ENCODE measurements at places on chromosomes 1 and 21.

DNA sequence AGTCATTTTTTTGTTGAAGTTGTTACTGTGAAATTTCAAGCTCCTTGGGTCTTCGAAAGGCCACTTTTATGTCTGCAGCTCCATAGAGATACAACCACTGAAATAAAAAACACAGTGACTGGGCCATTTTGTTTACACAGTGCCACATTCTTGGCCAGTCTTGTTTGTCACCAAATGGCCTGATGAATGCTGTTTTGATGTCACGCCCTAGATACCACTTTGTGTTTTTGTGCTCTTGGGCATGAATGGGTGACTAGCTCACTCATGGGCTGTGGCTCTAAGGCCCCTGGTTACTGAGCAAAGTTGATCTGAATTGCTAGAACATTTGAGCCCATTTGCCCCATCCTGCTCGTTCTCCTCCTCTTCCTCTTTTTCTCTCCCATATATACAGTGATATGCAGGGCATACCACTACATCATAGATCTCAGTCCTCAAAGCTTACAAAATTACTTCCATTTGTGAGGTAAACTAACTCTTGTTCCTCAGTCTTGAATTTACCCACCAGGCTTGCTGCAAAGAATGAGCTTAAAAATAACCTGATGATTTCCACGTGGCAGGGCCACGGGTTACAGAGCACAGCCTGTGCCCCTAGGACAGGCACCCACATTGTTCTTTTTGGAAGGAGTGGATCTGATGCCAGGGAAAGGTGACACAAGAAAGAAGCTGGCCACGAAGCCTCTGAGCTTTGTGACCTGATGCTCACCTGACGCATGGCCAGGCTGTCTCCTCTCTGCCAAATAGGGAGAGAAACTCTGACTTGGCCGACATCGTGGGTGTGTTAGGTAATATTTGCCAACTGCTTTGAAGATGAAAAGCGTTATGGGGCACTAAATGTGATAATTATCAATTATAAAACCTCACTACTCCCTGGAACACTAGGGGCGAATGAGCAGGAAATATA lies 92.4 kb downstream of the RUNX1 start:
- DNase-seq: no peak

DNA sequence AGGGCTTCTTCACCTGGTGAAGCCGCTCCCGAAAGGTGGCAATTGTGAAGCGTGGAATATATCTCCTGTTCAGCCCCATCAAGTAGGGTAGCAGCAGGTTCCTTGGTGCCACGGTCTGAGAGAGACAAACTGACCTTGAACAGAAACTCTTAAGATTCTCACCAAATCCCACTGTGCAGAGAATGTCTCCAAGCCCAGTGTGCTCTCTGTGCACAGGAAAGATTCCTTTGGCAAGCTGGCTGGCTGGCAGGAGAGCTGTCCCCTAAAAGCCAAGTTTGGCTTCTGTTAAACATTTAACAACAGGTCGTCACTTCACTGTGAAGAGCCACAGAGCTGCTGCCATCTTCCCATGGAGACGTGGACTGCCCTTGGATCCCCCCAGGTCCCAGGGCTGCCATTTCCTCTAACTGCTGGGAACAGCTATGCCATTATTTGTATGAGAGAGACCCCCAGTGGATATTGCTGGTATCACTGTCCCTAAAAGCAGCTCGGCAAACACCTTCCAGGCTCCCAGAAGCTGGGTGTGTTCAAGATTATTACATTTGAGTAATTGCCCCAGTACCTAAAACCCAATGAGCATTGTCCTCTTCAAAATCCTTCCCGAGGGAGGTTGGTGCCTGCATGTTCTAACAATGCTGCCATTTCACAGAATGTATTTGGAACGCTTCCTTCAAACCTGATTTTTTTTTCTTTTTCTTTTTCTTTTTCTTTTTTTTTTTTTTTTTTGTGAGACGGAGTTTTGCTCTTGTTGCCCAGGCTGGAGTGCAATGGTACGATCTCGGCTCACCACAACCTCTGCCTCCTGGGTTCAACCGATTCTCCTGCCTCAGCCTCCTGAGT lies 71.8 kb downstream of the CD58 start:
- DNase-seq: peak; percentile 64

- DNase-seq: no peak
Measured at GRCh38 chr1:209655411-209656231, 3.4 kb upstream of the LAMB3 start.

GRCh38 chr1:15282810-15283474 lies 35.9 kb downstream of the FHAD1 start:
- no peak for DNase-seq

DNA sequence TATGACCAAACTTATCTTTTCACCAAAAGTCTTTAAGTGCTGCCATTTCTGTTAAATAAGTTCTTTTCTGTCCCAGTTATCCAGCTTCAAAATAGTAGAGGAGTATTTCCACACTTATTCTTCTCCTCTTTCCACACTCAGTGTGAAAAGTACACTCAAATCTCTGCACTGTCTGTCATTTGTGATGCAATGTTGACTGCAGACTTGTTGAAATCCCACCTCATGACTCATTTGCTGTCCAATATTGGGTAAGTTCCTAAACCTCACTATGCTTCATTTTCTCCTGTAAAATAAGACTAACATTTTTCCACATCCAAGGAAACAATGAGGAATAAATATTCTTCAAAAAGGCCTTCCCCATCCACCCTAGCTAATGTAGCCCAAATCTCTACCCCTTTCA lies 17.5 kb downstream of the LRRIQ3 start:
- DNase-seq: no peak

DNA sequence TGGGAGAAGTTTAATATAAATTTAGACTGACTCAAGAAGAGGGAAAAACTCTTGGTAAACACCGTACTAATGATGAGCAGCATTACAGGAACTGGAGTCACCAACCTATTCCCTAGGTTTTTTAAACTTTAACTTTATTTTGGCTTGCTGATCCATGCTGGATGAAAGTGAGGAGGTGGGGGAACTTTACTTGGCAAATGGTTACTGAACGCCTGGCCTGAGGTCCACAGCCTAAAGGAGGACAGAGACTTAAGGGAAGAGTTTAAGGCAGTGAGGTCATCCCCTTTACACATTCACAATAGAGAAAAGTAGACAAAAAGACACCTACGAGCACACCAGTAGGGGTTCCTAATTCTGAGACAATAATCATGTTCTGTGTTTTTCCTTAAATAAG lies 25.6 kb upstream of the A3GALT2 start:
- no peak for DNase-seq

Measured in NCI-H1105 (cell line).